ENCODE measurements at places on chromosomes 16 and 17. TPM values are rescaled to one million over a fixed set of nuclear protein-coding genes. Genes with fewer than 3 reads are reported as not detected.

Gene GLYR1
- total RNA-seq = 31.2 TPM

- no peak overlapping the region for H3K27ac ChIP-seq
- peaks cover 21% of the 10 kb centered on the region for H3K4me1 ChIP-seq
- no peaks in the 10 kb centered on the region for H3K36me3 ChIP-seq
- DNase-seq = peak; percentile 23
These were observed 324.2 kb downstream of the PMP22 start for GRCh38 chr17:14940938-14941265.

- DNase-seq = peak; percentile 48
- H3K36me3 ChIP-seq = no peaks in the 10 kb centered on the region
- no peaks in the 10 kb centered on the region for H3K27me3 ChIP-seq
These were observed 432.7 kb upstream of the ASIC2 start for GRCh38 chr17:33725675-33726271.

GRCh38 chr16:7646821-7647500 lies 314.3 kb downstream of the RBFOX1 start:
- H3K4me3 ChIP-seq = no peak overlapping the region
- no peaks in the 10 kb centered on the region for H3K4me1 ChIP-seq
- no peak overlapping the region for H3K27ac ChIP-seq
- no peaks in the 10 kb centered on the region for H3K27me3 ChIP-seq

DNA sequence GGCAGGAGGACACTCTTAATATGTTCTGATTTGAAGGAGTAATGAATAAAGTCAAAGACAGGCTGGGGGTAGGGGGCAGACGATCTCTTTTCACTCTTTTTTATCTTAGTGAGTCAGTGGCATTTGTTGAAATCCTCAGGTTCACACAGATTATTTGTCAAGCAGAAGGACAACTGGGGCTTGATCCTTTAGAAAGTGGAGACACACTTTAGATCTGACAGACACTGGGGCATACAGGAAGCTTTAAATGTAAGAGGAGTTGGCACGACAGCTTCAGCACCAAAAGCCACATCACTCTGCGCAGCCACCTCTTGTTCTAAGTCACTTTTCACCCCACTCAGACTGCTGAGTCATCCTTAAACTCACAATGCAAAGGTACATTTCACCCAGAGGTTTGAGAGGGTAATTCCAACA lies 121.5 kb downstream of the STXBP4 start:
- H3K27ac ChIP-seq = no peak overlapping the region
- DNase-seq = peak; percentile 1
- no peaks in the 10 kb centered on the region for H3K27me3 ChIP-seq
- peaks cover 4% of the 10 kb centered on the region for H3K4me1 ChIP-seq

DNA sequence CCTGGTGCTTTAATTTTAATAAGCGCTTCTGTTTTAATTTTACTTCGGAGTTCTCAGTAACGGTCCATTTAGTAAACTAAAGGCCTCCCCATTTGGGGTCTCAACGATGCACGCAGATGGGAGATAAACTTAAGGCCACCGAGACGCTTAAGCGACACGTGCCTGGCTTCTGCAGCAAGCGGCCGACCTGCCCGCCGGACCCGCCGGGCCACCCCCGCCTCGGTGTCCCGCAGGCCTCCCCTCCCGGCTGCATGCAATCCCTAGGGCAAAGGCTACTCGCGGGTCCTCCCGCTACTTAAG lies 592 bp downstream of the GCSH start:
- no peaks in the 10 kb centered on the region for H3K36me3 ChIP-seq
- no peak for DNase-seq
- peak overlapping the region; percentile 88 for H3K4me3 ChIP-seq
- no peaks in the 10 kb centered on the region for H3K27me3 ChIP-seq
- peak overlapping the region; percentile 72 for H3K27ac ChIP-seq

GRCh38 chr16:83882163-83882885 lies 16.6 kb upstream of the MLYCD start:
- no peaks in the 10 kb centered on the region for H3K36me3 ChIP-seq
- DNase-seq = no peak
- H3K27ac ChIP-seq = no peak overlapping the region
- no peaks in the 10 kb centered on the region for H3K4me1 ChIP-seq
- H3K4me3 ChIP-seq = no peak overlapping the region
- peaks cover 9% of the 10 kb centered on the region for H3K27me3 ChIP-seq

DNA sequence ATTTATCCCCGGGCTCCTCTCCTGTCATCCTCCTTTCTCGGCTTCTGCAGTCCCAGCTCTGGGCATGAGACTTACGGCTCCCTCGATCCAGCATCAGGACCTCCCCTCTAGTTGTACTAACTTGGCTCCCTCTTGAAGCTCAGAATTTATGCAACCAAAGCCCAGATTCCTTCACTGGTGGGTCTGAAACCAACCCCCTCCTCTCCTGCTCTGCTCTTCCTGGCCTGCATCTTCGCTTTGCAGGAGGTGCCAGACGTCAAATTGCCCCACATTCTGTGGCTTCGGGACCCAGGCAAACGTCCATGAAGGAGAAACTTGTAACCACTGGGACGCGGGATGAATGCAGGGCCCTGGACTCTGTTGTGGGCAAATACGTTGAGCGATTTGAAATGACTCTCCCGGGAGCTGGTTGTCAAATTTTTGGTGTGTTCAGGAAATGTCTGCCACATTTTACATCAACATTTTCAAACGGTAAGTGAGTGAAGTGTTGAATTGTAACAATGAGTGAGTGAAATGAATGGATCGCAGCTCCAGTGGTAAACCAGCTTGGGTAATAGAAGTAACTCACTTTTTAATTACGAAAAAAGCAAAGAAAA lies 29.3 kb upstream of the ELAC2 start:
- H3K36me3 ChIP-seq = no peaks in the 10 kb centered on the region
- H3K27me3 ChIP-seq = peaks cover 31% of the 10 kb centered on the region
- 0 out of 2 replicates have a peak, but pooled peaks cover 7% of the 10 kb centered on the region for H3K4me1 ChIP-seq
- no peak overlapping the region for H3K27ac ChIP-seq
- no peak for DNase-seq
- no peak overlapping the region for H3K4me3 ChIP-seq

DNA sequence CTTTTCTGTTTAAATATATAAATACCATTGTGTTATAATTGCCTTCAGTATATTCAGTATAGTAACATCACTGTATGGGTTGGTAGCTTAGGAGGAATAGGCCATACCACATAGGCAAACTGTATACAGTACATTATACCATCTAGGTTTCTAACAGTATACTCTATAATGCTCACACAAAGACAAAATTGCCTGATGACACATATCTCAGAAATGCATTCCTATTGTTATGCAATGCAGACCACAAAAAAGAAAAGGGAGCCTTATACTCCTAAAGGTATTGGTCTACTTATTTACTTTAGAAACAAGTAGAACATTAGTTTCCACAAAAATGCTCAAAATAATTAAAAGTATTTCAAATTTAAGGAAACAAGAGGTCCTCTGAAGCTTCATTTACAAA lies 47.9 kb downstream of the SETD6 start:
- H3K27me3 ChIP-seq = no peaks in the 10 kb centered on the region
- H3K27ac ChIP-seq = no peak overlapping the region
- H3K4me3 ChIP-seq = no peak overlapping the region

All from GM23248 (cell line).